Kidney (tissue), 22 donors: ENCODE measurements at places on chromosomes 3 and 15. TPM values are rescaled to one million over a fixed set of nuclear protein-coding genes. Genes with fewer than 3 reads are reported as not detected.
A peak's percentile ranks its signal among the peaks of the same experiment; 100 is the strongest.

The HERC2 gene
- 58.4 TPM for total RNA-seq

The MYLK gene
- 164 TPM for total RNA-seq

- H3K27ac ChIP-seq, result no peak overlapping the region
- no peaks in the 10 kb centered on the region for H3K4me1 ChIP-seq
- H3K4me3 ChIP-seq, result no peak overlapping the region
These were observed 94.4 kb downstream of the DTWD1 start for GRCh38 chr15:49715211-49715610.

- no peak overlapping the region for H3K4me3 ChIP-seq
- no peaks in the 10 kb centered on the region for H3K36me3 ChIP-seq
- no peak overlapping the region for H3K27ac ChIP-seq
- H3K27me3 ChIP-seq, result no peaks in the 10 kb centered on the region
These were observed 603.7 kb upstream of the NAALADL2 start for GRCh38 chr3:174255454-174255853.

The GOLGA8J gene
- not detected for total RNA-seq

The KLHL6 gene
- total RNA-seq, result 9.8 TPM

DNA sequence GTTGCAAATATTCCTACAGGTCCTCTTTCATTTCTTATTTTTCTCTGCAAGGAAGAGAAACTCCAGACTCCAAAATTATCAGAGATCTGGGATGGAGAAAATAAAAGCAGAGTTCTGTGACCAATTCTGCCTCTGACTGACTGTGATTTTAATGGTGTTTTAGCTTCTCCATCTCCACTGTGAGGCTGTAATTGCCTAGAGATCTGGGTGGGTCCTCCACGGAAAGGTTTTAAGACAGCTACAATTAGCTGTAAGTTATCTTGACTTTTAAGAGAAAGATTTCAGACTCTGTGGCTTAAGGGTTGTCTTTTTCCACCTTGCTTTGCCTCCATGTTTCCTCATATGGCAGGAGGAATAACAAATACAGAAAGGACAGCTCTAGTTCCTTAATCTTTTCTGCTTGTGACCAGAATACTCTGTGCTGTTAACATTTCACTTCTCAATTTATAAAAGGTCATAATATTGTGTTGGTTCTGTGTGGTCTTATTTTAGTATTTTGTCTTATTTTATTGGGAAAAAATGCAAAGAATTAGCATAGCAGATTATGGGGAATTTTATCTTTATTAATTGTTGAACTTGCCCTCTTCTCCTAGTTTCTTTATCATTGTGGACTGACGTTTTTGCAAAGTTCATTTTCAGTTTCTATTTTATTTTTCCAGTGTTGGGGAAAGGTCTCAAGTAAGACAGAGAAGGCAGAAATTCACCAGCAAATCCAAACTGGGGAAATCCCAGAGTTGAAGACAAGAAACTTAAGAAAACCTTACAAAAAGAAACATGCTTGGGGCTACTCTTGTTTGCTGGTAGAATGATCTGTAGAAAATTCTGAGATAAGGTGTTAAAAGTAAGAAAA is 157.9 kb downstream of the RAP2B start:
- no peak for DNase-seq
- H3K4me3 ChIP-seq, result no peak overlapping the region
- no peaks in the 10 kb centered on the region for H3K36me3 ChIP-seq
- H3K27ac ChIP-seq, result peak overlapping the region; percentile 11
- no peaks in the 10 kb centered on the region for H3K27me3 ChIP-seq
